ENCODE measurements at places on chromosomes 5 and 9. TPM values are rescaled to one million over a fixed set of nuclear protein-coding genes. Genes with fewer than 3 reads are reported as not detected.

DNA sequence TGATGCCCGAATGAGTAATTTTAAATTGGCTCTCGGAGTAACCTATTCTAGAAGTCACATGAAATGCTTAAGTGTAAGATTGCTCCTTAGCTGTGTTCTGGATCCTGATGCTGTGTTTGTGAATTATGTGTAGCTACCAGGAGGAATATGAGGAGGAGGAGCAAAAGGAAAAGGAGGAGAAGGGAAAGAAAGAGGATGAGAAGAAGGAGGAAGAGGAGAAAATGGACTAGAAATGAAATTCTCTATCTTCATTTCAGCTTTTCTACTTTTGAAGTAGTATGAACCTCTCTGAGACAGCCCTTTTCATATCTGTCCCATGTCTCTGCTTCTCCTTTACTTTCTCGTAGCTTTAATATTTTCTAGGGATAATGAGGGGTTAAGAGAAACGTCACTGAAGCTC, 119.4 kb upstream of the ACTBL2 start:
- H3K27me3 ChIP-seq, result peaks cover 17% of the 10 kb centered on the region
- H3K4me3 ChIP-seq, result no peak overlapping the region
- H3K36me3 ChIP-seq, result no peaks in the 10 kb centered on the region
- DNase-seq, result no peak

GRCh38 chr5:153888781-153889180, 149.9 kb downstream of the FAM114A2 start:
- no peaks in the 10 kb centered on the region for H3K36me3 ChIP-seq
- no peaks in the 10 kb centered on the region for H3K4me1 ChIP-seq
- no peaks in the 10 kb centered on the region for H3K27me3 ChIP-seq
- H3K27ac ChIP-seq, result no peak overlapping the region
- no peak overlapping the region for H3K4me3 ChIP-seq
- DNase-seq, result no peak

Gene PCA3
- total RNA-seq, result not detected

DNA sequence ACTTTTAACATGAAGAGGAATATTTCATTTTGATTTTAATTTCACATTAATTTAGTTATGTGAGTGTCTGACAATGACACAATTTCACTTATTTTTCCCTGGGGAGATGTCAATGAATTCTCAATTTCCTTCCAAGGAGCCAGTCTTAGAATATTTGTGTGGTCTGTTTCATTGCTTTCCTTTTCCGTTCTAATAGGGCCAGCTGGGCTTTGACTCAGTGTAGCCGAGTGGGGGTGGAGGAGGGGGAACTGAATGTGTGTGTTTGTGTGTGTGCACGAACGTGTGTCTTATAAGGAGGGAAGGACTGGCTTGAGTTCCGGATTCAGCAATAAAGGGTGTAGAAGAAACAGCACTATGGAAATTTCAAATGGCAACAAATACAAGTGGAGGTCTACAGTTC, 100.0 kb downstream of the BASP1 start:
- H3K36me3 ChIP-seq, result no peaks in the 10 kb centered on the region
- no peaks in the 10 kb centered on the region for H3K4me1 ChIP-seq
- H3K27ac ChIP-seq, result no peak overlapping the region
- no peaks in the 10 kb centered on the region for H3K27me3 ChIP-seq
- no peak for DNase-seq

Gene GRIN3A
- total RNA-seq, result not detected

GRCh38 chr5:154758493-154758892, 3.3 kb downstream of the LARP1 start:
- H3K27ac ChIP-seq, result peak overlapping the region; percentile 99
- peaks cover 63% of the 10 kb centered on the region for H3K4me1 ChIP-seq
- no peaks in the 10 kb centered on the region for H3K27me3 ChIP-seq
- H3K4me3 ChIP-seq, result peak overlapping the region; percentile 94
- H3K36me3 ChIP-seq, result peaks cover 8% of the 10 kb centered on the region

GRCh38 chr5:76016258-76016657, 66.9 kb upstream of the SV2C start:
- no peak overlapping the region for H3K4me3 ChIP-seq
- H3K36me3 ChIP-seq, result no peaks in the 10 kb centered on the region
- peaks cover 20% of the 10 kb centered on the region for H3K27me3 ChIP-seq

GRCh38 chr9:96567203-96567700, 52.4 kb downstream of the CDC14B start:
- peak; percentile 45 for DNase-seq
- H3K36me3 ChIP-seq, result no peaks in the 10 kb centered on the region
- H3K4me1 ChIP-seq, result peaks cover 29% of the 10 kb centered on the region
- peak overlapping the region; percentile 95 for H3K4me3 ChIP-seq

- DNase-seq, result no peak
- H3K4me3 ChIP-seq, result no peak overlapping the region
- peaks cover 2% of the 10 kb centered on the region for H3K36me3 ChIP-seq
- H3K4me1 ChIP-seq, result peaks cover 24% of the 10 kb centered on the region
- no peak overlapping the region for H3K27ac ChIP-seq
- H3K27me3 ChIP-seq, result peaks cover under 1% of the 10 kb centered on the region
These were observed 8.3 kb upstream of the CXXC5 start for GRCh38 chr5:139639619-139640380.

GRCh38 chr5:33981408-33982162, 2.9 kb downstream of the SLC45A2 start:
- no peak overlapping the region for H3K4me3 ChIP-seq
- no peaks in the 10 kb centered on the region for H3K27me3 ChIP-seq
- H3K36me3 ChIP-seq, result no peaks in the 10 kb centered on the region
- H3K4me1 ChIP-seq, result no peaks in the 10 kb centered on the region
- DNase-seq, result no peak

- DNase-seq, result peak; percentile 33
- H3K36me3 ChIP-seq, result peaks cover 4% of the 10 kb centered on the region
- peaks cover 12% of the 10 kb centered on the region for H3K4me1 ChIP-seq
- peaks cover 26% of the 10 kb centered on the region for H3K27me3 ChIP-seq
- H3K4me3 ChIP-seq, result no peak overlapping the region
These were observed 133.0 kb downstream of the ZDHHC21 start for GRCh38 chr9:14560194-14560593.

DNA sequence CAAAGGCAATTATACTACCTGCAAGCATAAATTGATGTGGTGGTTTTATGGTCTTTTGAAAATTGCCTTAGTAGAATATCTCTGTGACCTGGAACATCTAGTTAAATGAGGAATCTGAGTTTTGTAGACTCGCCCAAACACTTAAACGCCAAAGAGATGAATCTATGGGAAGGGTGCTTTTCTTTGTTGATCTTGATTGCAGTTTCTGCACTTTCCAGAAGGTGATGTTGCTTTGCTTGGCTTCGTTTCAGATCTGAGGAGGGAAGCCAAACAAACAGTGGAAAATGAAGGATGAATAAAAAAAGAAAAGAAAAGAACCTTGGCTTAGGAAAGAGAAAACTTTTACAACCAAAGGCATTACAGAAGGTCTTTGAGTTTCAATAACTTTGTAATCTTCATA, 1021.2 kb downstream of the NR2F1-AS1 start:
- no peak for DNase-seq
- H3K36me3 ChIP-seq, result no peaks in the 10 kb centered on the region
- H3K27ac ChIP-seq, result no peak overlapping the region
- no peaks in the 10 kb centered on the region for H3K27me3 ChIP-seq
- H3K4me3 ChIP-seq, result no peak overlapping the region

DNA sequence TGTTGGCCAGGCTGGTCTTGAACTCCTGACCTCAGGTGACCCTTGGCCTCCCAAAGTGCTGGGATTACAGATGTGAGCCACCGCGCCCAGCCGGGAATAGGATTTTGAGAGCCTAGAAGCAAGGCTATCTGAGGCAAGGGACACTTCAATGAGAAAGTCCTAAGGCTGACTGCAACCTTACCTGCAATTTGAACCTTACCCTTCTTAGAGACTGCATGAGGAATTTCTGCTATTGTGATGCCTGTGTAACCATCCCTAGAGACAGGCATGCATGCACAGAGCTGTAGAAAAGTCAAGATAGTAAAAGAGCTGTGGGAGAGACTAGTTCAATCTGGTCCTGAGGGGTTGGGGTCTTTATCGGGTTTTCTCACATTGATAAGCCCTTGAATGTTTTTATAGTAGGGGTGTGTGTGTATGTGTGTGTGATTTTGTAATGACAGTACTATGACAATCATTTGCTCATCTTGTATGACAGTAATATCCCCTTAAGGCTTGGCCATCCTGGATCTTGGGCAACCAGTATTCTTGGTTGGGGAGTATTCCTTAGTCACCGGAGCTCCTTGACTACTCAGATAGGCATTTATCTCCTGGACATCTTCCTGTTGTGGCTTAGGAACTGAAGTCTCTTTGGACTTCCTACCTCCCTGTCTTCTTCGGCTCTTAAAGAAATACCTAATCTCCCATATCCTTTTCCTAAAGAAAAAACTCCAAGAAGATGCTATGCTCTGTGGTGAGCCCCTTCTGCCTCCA, 11.2 kb downstream of the DNAJB5 start:
- no peak overlapping the region for H3K4me3 ChIP-seq
- H3K27ac ChIP-seq, result peak overlapping the region; percentile 96
- no peak for DNase-seq
- peaks cover 5% of the 10 kb centered on the region for H3K36me3 ChIP-seq
- H3K4me1 ChIP-seq, result peaks cover 44% of the 10 kb centered on the region
- H3K27me3 ChIP-seq, result no peaks in the 10 kb centered on the region

DNA sequence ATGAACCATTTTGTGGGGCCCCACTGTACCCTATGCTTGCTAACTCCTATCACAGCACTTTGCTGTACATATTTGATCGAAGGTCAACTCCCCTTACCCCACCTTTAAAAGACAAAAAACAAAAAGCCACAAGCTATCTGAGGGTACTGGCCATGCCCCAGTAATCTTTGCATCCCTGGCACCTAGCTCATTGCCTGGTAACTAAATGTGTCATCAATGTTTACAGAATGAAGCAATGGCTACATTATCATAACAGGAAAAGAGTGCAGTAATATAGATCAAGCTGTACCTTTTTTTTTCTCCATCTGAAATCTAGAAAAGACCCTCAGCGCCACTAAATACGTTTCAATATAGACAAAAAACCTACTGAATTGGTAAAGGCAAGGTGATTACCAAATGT, 188.0 kb downstream of the ELAVL2 start:
- H3K36me3 ChIP-seq, result no peaks in the 10 kb centered on the region
- no peak overlapping the region for H3K27ac ChIP-seq
- no peak overlapping the region for H3K4me3 ChIP-seq
- no peaks in the 10 kb centered on the region for H3K27me3 ChIP-seq
- H3K4me1 ChIP-seq, result no peaks in the 10 kb centered on the region
- no peak for DNase-seq

GRCh38 chr9:89920131-89920530, 315.3 kb downstream of the GADD45G start:
- DNase-seq, result no peak
- no peak overlapping the region for H3K27ac ChIP-seq
- peaks cover 33% of the 10 kb centered on the region for H3K4me1 ChIP-seq
- no peak overlapping the region for H3K4me3 ChIP-seq
- peaks cover 22% of the 10 kb centered on the region for H3K27me3 ChIP-seq

DNA sequence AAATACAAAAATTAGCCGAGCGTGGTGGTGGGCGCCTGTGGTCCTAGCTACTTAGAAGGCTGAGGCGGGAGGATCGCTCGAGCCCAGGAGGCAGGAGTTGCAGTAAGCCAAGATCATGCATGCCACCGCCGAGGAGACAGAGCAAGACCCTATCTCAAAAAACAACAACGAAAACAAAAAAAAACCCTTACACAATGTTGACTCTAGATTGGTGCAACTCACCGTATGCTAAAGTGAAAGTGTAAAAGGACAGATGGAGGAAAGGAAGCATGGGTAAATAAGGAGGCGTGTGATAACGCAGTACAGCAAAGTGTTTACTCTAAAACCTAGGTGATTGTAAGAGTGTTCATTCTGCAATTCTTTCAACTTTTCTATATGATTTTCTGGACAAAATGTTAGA, 15.9 kb upstream of the RUFY1 start:
- H3K4me3 ChIP-seq, result peak overlapping the region; percentile 78
- no peak for DNase-seq
- H3K27me3 ChIP-seq, result no peaks in the 10 kb centered on the region

- H3K4me3 ChIP-seq, result peak overlapping the region; percentile 28
- H3K36me3 ChIP-seq, result peaks cover 2% of the 10 kb centered on the region
- peak overlapping the region; percentile 56 for H3K27ac ChIP-seq
- H3K4me1 ChIP-seq, result peaks cover 40% of the 10 kb centered on the region
These were observed 144.6 kb upstream of the OTULINL start for GRCh38 chr5:14436801-14437542.

DNA sequence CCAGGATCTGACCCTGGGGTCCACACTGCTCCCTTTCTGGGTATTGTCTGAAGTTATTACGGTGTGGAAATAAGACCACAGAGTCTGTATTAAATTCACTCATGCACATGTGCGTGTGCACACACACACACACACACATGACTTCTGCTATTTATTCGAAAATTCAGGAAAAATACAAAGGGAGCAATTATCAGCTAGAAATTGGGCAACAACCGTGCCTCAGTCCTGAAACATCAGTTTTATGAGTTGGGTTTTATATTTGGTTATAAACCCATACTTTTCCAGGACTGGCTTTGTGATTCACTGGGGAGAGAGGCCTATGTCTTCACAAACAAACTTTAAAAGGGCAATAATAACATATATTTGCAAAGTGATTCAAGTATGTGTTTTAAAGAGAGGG, 90.2 kb downstream of the ANGPTL2 start:
- H3K36me3 ChIP-seq, result no peaks in the 10 kb centered on the region
- H3K27me3 ChIP-seq, result no peaks in the 10 kb centered on the region
- H3K4me3 ChIP-seq, result no peak overlapping the region
- no peak for DNase-seq

Gene PAPPA
- not detected for total RNA-seq

- H3K27me3 ChIP-seq, result peaks cover 23% of the 10 kb centered on the region
- H3K4me3 ChIP-seq, result no peak overlapping the region
- no peak overlapping the region for H3K27ac ChIP-seq
- H3K4me1 ChIP-seq, result no peaks in the 10 kb centered on the region
- no peak for DNase-seq
- no peaks in the 10 kb centered on the region for H3K36me3 ChIP-seq
These were observed 140.5 kb upstream of the TUT7 start for GRCh38 chr9:86494644-86495111.

All from activated T-cell treated with anti-CD3 and anti-CD28 coated beads, Interleukin-2, amount 50 U/mL, for 72 hours (primary cell).